ENCODE measurements at places on chromosomes 4 and X.
A peak's percentile ranks its signal among the peaks of the same experiment; 100 is the strongest.

- no peak for DNase-seq
These were observed 10.5 kb upstream of the TMEM165 start for GRCh38 chr4:55385201-55385649.

DNA sequence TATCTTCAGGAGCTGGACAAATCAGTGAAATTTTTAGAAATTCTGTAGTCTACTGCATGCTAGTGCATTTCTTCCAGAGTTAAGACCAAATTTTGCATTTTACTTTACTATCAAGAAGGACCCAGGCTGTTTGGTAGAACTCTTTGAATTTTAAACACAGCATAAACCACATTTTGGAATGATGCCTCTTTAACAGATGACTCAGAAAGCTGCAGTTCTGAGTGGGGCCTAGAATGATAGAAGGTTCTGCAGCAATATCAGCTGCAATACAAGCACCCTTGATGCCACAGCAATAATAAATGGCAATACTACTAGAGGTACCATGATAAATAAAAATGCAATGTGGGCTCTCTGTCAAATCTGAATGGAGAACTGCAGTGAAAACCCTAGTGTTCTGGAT lies 198.7 kb downstream of the TMA16 start:
- DNase-seq: no peak

DNA sequence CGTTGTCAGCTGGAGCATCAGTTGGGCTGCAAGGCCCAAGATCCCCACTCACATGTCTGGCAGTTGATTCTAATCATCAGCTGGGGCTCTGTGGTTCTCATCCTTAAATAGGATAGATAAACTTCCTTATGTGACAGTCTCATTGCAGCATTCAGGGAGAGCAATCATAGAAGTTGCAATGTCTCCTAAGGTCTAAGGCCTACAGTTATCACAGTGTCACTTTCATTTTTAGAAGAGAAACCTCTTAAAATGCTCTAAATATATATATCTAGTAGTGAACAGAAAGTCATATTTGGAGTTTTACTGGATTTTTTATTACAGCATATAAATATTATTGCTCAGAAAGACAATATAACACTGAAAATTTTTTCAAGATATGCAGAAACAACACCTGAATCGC lies 226.0 kb upstream of the PPP1R2C start:
- DNase-seq: no peak

DNA sequence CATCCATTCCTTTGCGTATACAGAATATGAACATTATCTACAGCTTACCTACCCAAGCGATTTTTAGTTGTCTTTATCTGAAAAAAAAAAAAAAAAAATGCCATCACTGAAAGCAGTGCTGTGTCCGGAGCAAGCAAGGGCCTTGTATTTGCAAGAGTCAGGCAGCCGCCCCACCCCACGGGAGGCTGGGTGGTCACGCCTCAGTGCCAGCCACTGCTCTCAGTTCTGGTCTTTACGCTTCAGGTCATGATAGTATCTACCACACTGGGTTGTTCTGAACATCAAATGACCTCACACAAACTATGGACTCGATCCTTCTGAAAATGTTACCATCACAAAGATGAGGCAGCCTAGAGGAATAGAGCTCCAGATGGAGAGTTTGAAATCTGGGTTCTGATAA lies 62.7 kb upstream of the HELT start:
- no peak for DNase-seq

DNA sequence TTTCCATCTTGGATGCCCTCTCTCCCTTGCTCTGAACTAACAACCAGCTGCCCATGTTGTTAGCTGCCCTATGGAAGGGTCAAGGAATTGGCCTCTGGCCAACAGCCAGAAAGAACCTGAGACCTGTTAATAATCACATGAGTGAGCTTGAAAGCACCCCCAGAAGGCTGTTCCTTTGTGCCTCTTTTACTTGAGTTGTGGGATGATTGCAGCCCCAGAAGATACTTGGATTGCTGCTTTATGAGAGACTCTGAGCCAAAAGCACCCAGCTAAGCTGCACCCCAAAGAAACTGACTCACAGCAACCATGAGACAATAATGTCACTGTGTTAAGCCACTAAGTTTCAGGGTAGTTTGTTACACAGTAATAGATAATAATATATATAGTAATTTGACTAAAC lies 73.3 kb downstream of the FRYL start:
- peak; percentile 10 for DNase-seq

- DNase-seq: no peak
These were observed 108.0 kb downstream of the MAML3 start for GRCh38 chr4:140046016-140046415.

GRCh38 chrX:39508300-39508692 lies 589.5 kb downstream of the BCOR start:
- DNase-seq: no peak

DNA sequence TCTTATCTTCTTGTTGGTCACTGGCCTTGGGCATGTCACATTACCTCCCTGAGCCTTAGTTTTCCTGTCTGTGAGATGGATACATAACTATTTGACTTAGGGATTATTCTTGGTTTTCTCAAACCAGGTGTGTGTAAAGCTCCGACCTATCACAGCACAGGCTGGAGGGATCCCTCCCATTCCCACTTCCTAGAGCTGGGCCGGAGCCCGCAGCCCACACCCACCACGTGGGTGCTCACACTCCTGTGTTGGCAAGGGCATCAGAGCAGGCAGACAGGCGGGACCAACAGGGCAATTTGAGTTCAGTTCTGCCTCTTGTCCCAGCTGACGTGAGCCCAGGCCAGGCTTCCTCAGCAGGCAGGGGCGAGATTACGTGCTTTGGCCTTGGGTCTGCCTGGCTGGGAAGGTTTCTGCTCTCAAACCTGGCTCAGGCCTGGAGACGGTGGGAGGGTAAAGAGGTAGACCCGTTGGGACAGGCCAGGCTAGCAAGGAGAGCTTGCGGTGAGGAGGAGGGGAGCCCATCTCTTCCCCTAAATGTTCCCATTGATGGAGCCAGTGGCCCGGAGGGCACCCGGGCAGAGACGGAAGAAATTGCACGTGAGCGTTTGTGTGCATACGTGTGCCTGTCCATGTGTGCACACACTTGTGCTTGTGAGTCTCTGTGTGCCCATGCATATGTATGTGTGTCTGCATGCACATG lies 734 bp upstream of the SH3TC1 start:
- no peak for DNase-seq

DNA sequence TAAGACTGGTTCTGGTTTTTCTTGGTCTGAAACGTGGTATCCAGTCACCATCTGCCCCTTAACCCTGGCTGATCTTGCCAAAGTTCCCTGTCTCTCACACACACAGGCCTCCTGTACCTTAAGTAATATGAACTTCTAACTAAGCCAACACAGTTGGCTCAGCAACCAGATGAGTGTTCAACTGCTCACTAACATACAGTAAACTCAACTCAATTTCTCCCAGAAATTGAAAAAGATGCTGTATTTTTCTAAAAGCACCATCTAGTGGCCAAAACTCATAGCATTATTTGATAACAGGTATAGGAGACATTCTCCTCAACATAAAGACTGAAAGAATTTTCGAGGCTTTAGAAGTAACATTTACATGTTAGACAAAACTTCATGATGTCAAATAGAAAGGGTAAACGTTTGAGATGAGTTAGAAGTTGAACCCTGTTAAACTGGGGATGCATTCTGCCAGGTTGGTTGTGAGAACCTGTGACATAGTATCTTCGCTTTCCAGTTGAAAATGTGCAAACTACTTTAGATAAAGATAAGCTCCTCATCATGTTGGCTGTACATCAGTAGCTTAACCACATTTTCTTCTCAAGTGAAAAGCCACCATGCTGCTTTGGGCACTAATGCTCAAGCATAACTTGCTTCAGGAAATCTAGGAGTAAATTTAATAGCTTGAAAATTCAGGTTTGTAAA lies 31.2 kb downstream of the CCNI start:
- DNase-seq: peak; percentile 75

DNA sequence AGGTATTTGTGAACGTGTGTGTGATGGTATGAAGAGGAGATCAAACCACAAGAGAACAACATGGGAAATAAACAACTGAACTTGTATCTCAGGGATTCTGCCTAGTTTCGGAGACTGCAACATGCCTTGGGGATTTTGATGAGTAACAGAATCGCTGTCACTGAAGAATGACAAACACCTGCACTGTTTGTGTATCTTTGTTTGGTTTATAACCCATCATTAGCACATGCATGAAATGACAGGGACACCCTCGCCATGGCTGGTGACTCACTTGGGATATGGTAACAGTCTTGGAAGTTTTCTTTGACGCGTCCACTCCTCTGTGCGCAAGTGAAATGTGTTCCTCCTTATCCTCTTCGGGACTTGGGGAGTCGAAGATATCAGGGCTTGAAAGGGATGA lies 30.3 kb upstream of the MAP3K15 start:
- no peak for DNase-seq

- DNase-seq: peak; percentile 83
These were observed 35.4 kb downstream of the FABP2 start for GRCh38 chr4:119286377-119287002.

- no peak for DNase-seq
These were observed 3.4 kb upstream of the SEPTIN6 start for GRCh38 chrX:119696251-119696890.

DNA sequence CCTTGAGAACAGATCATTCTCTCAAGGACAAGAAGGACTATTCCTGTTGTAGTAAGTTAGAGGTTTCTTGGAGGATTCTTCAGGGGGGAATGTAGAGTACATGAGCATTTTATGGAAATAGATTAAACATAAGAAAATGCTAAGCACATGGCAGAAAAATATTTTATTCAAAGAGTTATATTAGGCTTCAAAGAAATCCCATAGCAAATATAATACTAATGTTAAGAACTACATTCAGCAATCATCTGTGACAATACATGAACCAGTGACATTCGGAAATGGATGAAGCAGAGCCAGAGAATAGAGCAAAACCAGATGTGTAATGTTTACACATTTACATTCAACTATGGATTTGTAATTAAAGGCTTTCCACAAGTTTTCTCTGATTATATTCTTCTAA lies 288.6 kb downstream of the NAF1 start:
- peak; percentile 69 for DNase-seq

- DNase-seq: peak; percentile 48
These were observed 162.0 kb downstream of the RNF150 start for GRCh38 chr4:140971077-140971792.

- peak; percentile 45 for DNase-seq
These were observed 118.6 kb downstream of the SLIT2 start for GRCh38 chr4:20370274-20370673.

- DNase-seq: no peak
These were observed 27.2 kb upstream of the TMSB4X start for GRCh38 chrX:12947545-12948235.

DNA sequence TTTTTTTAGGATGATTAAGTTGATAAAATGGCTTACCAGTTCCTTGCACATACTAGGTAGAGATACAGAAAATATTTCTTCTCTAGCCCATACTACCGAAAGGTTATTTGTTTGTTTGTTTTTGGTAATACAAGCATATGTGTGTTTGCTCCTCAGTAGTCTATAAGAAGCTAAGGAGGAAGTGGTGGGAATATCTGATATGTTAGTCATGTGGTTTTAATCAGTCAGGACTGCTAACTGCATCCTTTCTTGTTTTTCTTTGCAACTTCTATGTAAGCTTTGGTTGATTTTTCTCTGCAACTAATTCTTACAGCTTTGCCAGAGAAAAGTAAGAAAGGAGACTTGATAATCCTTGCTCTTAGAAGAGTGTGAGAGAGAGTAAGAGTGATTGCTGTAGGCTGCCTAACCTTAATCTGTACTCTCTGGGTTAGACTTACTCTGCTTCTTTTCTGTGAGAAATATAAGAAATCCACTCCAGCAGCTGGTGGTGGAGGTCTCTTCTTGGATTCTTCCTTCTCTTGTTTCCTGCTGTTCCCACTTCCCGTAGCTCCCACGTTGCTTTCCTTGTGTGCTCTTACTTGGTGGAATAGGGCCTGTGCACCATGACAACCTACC lies 28.3 kb downstream of the SEPTIN11 start:
- DNase-seq: no peak

GRCh38 chrX:36336751-36337150 lies 417.2 kb downstream of the CFAP47 start:
- DNase-seq: no peak

- no peak for DNase-seq
These were observed 76.6 kb downstream of the CHIC2 start for GRCh38 chr4:53987761-53988171.

DNA sequence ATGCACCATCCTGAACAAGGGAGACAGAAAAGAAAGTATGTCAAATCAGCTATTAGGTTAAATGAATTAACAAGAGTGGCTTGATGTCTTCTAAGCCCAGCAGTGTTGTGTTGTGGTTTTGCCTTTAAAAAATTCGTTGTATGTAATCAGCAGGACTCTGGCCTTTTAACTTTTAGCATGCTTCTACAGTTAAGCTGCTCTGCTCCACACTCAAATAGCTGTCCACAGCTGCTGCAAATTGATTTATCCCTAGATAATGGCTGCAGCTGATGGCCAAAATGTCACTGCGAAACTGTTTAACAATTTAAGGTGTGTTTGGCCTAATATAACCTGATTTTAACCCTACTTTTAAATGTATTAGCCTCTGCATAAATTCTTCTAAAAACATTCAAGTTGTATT lies 85.8 kb downstream of the CXXC4 start:
- DNase-seq: peak; percentile 33

GRCh38 chrX:108763559-108763958 lies 27.2 kb upstream of the IRS4 start:
- no peak for DNase-seq

GRCh38 chr4:31343061-31343460 lies 622.9 kb downstream of the PCDH7 start:
- no peak for DNase-seq

- no peak for DNase-seq
These were observed 1427.5 kb downstream of the ADGRL3 start for GRCh38 chr4:62627671-62628070.

- DNase-seq: no peak
These were observed 14.6 kb downstream of the HMX1 start for GRCh38 chr4:8856835-8857621.

DNA sequence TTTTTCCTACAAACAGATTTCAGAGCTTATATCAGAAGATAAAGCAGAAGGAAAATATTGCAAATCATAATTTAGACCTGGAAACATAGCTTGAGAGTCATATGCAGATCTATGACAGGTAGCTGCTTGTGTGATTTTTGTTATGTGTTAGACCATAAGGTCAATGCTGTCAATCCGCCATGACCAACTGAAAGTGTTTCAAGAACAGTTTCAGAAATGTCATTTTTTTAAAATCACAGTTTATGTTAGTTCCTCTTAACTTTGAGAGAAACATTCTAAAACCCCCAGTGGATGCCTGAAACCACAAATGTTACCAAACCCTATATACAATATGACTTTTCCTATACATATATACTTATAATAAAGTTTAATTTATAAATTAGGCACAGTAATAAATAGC lies 391.3 kb upstream of the FAM241A start:
- DNase-seq: no peak

DNA sequence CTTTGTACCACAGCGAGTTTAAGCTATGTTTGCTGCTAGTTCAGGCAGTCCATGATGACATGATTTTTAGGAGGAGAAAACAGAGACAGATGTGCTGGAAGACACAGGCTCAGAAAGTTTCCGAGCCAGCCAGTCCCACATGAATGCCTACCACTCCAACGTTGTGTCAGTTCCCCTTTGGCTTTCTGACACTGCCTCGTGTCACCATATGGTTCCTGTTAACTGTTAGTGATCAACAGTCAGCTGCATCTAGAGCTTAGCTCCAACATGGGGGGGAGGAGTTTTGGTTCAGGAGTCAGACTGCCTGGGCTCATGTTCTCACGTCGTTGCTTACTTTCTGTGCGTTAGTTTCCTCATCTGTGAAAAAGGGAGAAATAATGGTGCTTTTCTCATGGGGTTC lies 343.7 kb downstream of the MID1IP1 start:
- DNase-seq: peak; percentile 51
